ENCODE measurements at places on chromosomes 12 and 14.

GRCh38 chr12:121423253-121423652, 23.3 kb downstream of the RNF34 start:
- DNase-seq, result no peak

DNA sequence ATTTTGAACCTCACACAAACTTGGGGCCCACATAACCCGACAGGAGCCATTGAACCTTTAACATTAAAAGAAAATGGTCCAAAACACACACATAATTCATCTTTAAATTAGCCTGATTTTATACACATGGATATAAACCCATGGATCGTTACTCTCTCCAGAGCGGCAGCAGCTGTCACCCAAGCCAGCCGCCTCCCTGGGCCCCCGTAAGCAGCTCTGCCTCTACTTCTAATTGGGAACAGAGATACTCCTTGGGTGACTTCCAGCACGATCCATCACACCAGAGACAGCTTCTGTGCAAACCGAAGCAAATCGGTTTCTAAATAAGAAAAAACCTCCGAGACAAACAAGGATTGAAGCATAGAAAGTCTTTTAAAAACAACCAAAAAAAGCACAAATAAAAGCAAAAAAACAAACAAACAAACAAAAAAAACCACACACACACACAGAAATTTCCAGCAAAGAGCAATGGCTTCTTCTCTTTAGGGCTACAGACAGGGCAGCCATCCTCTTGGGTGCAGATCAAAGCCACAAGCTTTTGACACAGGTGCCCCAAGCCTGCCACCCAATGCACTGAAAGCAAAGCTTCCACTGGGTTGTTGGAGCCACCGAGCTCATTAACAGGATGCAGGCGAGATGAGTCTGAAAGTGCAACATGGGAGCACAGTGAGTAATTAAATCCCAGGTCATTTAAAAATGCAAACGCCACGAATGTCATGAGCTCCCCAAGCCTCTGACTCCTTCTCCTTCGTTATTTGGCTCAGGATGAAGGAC, 156.9 kb downstream of the DPF3 start:
- no peak for DNase-seq

- no peak for DNase-seq
Measured at GRCh38 chr12:40137252-40137651, 31.4 kb upstream of the SLC2A13 start.

DNA sequence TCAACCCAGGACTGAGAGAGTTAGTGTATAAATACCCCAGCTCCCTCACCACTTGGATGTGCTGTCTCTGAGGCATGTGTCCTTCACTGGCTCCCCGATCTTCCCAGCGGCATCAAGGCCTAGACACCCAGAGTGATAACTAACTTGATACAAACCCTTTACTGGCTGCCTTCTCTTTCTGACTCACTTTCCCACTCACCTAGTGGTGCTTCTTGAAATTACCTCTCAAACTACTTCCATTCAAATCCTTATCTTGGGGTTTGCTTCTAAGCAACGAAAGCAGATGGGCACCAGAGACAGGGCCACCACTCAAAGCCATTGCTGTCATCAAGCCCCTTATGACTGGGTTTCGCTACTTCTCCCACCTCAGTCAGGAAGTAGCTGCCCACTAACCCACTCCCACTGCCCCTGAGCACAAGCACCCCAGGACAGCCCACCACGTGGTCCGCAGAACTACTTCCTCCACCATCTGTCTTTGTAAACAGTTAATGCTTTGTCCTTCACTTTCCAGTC, 17.2 kb downstream of the ZFP36L1 start:
- DNase-seq, result no peak

DNA sequence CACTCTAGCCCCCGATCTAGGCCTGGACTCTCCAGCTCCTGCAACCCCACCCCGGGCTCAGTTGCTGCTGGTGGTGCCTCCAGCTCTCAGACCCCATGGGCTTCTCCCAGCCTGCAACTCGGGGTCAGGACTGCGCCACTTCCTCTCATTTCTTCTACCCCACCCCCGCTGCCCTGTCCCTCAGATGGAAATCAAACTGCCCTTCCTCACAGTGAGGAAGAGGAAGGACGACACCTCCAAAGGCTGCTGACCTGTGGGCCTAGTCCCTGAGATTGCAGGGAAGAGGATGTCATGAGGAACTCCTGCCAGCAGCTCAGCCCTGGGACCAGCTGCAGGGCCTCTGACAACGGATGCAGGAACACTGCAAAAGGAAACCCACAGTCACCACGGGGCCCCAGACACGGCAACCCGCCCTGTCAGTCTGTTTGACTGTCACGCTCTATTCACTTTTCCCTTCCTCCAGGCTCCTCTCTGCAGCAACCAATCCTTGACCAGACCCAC, 29.3 kb upstream of the PNMA1 start:
- DNase-seq, result no peak

GRCh38 chr12:90013409-90013808, 304.8 kb upstream of the ATP2B1 start:
- no peak for DNase-seq

DNA sequence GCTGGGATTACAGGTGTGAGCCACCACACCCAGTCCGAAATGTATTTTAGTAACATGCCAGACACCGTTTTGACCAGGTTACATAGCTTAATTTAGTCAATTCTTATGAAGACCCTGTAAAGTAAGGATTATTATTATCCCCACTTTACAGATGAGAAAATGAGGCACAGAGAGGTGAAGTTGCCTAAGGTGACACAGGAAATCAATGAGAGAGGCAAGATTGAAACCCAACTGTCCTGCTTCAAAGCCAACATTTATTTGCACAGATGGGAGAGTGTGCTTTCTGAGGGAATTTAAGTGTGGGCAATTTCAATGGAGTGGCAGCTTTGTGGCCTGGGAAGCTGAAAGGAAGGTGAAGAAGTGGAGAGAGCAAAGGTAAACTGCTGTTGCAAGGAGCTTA, 19.1 kb upstream of the EPS8 start:
- DNase-seq, result no peak

- peak; percentile 49 for DNase-seq
Measured at GRCh38 chr12:110937104-110937641, 16.8 kb upstream of the MYL2 start.

GRCh38 chr12:121805171-121806008, 1.6 kb downstream of the SETD1B start:
- no peak for DNase-seq

- DNase-seq, result no peak
Measured at GRCh38 chr14:104806625-104807465, 5.9 kb downstream of the ZBTB42 start.

GRCh38 chr14:90624732-90625400, 191.4 kb downstream of the TTC7B start:
- no peak for DNase-seq

DNA sequence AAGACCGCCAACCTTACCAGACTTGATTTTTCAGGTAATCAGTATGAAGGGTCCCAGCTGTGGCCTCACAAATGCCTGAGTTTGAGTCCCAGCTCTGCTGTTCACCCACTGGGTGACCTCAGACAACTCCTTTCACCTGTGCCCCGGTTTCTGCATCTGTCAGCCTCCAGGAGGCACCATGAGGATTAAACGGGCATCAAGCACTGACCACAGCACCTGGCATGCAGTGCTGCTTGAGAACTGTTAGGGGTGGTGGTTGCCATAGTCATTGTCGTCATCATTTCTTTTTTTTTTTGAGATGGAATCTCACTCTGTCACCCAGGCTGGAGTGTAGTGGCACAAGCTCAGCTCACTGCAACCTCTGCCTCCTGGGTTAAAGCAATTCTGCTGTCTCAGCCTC, 57.9 kb downstream of the PHETA1 start:
- no peak for DNase-seq

DNA sequence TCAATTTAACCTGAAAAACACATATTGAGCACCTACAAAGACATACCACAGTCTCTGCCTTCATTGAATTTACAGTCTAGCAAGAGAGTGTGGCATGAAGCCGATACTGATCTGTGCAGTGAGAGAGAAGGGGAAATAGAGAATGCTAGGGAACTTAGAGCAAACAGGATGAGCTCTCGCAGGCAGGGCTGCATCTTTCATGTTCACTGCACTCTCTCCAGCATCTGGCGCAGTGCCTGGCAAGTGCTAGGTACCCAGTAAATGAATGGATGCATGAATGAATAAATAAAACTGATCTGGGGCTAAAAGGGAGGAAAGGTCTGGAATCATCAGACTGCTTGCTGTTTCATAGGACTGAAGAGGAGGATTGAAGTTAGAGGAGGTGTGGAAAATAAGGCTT, 256.5 kb upstream of the NPAS3 start:
- DNase-seq, result no peak

Data from stimulated activated CD4-positive, alpha-beta T cell treated with anti-CD3 and anti-CD28 coated beads, Interleukin-1b, Interleukin-23, amount 100 ng/mL, for 1 hour (primary cell).